ENCODE measurements at places on chromosomes 2 and 18.

- DNase-seq, result peak; percentile 24
Measured at GRCh38 chr2:159713631-159714246, 1.4 kb downstream of the MARCHF7 start.

- DNase-seq, result no peak
Measured at GRCh38 chr2:26696351-26696816, 3.9 kb downstream of the KCNK3 start.

DNA sequence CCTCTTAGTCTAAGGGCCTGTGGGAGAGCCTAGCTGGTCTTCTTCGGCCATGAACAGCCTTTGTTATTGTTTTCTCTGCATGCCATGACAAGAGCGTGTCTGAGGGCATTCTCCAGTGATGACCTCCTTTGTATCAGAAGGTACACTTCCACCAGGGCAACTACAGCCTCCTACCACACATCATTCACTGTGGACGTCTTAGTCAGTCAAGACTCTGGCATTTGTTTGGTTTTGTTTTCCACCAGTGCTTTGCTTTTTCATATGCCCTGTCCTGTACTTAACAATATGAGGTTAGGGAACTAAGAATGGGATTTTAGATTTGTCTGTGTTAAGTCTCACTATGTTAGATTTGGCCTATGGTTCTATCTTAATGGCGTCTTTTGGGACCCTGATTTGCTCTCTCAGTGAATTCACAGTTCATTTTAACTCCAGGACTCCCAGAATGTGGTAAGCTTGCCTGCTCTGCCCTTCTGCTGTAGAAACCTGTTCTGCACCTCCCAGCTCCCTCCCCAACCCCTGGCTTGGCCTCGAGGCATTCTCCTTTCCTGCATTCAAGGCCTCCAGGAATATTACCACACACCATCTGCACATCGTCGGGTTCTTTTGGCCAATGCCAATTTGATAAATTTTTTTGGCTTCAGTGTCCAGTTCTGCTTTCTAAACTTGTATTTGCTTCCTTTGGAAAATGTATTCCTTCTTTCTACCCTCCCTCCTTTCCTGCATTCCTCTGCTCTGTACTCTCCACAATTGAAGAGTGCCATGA lies 42.8 kb upstream of the IL1R1 start:
- DNase-seq, result no peak

- DNase-seq, result no peak
Measured at GRCh38 chr2:40740419-40740818, 288.5 kb upstream of the SLC8A1 start.

- DNase-seq, result no peak
Measured at GRCh38 chr2:79530443-79530842, 17.6 kb downstream of the CTNNA2 start.

DNA sequence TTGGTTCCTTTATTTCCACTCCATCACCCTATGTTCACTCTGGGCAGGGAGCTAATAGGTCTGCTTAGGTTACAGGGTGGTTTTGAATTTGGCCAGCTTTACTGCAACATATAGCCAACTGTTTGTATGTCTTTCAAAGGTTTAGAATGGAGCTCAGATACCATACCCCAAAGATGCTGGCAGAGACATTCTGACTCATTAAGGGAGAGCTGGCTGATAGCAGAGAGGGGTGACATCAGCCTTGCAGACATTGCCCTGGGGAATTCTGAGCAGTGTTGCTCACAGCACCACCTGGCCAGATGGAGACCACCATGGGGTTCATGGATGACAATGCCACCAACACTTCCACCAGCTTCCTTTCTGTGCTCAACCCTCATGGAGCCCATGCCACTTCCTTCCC lies 2.1 kb downstream of the PROKR1 start:
- DNase-seq, result no peak

DNA sequence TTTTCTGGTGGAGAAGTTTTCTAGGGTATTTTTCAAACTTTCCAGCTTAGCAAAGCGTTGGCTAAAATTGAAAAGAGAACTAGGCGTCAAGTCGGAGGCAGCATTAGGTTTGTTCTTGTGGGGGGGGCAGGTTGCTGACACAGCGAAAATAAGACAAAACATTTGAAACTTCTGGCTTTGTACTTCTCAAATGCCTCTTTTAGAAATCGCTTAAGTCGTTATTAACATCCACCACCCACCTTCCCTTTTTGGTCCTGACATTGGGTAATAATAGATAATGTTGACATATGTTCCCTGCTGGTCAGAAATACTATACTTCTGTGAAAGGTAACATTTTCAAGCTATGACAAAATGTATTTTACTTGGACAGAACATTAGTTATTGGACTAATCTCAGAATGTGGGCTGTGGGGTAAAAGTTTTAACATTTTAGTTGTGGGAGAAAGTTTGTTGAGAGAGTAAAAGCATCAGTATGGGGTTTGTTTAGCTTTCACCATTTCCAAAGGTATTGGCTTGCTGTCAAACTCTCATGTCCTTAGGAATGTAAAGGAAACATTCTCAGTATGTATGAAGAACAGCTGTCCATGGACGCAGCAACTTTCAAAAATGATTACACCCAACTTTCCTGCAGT lies 88.1 kb upstream of the ZEB2 start:
- DNase-seq, result peak; percentile 14

GRCh38 chr2:74261204-74261864 lies 62.9 kb downstream of the MTHFD2 start:
- no peak for DNase-seq

DNA sequence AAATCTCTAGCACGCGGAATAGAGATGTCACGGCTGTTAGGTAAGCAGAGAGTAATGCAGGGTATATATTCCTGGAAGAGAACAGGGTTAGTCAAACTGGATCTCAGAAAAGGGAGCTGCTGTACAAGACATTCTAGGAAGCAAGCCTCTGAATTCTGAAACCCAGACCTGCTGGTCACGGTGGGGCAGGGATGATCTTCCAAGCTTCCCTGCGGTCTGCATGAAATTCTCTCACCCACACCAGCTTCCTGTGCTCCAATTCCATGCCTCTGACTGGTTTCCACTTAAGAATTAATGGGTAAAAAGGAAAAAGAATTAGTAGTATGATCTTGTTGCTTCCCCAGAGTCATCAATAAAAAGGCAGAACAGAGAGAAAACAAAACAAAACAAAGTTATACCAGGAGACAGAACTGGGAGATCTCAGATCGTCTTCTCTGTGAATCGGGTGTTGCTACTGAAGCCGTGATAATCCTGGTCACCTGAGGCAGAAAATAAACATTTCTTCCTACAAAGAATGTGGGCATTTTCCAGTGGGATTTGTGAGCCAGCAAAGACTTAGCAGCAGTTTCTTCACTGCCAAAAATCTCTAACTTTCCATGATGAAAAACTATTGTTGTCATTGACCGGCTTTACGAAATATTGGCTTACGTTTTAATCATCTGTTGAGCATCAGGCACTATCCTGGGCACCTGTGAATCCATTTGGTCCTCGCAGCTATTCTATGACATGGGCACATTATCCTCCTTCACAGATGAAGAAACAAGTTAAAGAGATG lies 5.3 kb upstream of the CYP27C1 start:
- DNase-seq, result no peak

Measured in CD4-positive, alpha-beta T cell treated with Interleukin-12 subunit alpha and Interleukin-12 subunit beta, for 1 hour (primary cell).